ENCODE measurements at places on chromosomes 2 and 18. TPM values are rescaled to one million over a fixed set of nuclear protein-coding genes. Genes with fewer than 3 reads are reported as not detected.

DNA sequence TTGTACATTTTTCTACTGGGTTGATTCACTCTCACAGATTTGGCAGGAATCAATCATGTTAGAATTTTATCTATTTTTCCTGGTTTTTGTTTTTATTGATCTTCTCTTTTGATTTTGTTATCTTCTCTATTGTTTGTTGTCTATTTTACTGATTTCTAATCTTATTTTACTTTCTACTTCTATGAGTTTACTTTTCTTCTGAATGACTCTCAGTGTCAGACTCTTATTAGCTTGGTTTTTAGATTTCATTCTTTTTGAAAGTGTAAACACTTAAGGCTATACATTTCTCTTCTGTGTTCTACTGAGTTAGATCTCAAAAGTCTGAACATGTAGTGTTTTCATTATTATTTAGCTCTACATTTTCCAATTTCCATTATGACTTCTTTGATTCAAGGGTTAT lies 47.1 kb downstream of the THOC1 start:
- no peak for DNase-seq

- no peak for DNase-seq
These were observed 234.7 kb downstream of the ATAD2B start for GRCh38 chr2:23692263-23692662.

- no peak for DNase-seq
These were observed 93.5 kb downstream of the TFCP2L1 start for GRCh38 chr2:121191191-121192170.

GRCh38 chr18:27964811-27965210 lies 212.1 kb downstream of the CDH2 start:
- no peak for DNase-seq

The COL3A1 gene
- total RNA-seq = not detected

GRCh38 chr2:47088371-47089082 lies 66.6 kb downstream of the STPG4 start:
- no peak for DNase-seq

DNA sequence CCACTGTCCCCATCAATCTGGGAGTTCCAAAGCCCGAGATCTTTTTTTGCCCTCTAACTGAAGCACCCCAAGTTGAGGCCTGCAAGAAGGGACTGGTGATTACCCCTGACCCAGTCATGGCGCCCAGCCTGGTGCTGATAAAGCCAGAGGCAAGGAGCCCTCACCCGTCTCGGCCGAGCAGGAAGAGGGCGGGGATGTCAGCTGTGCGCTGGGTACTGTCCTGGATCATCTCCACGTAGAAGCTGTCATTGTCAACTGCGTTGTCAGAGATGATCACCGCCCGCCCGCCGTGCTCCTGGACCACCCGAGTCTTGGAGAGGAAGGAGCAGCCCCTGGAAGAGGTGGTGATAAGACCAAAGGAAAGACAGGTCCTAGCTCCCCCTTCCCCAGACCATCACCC lies 4.4 kb downstream of the PRADC1 start:
- DNase-seq = no peak

The SCN7A gene
- not detected for total RNA-seq

- no peak for DNase-seq
These were observed 85.4 kb downstream of the HNRNPLL start for GRCh38 chr2:38517284-38517683.

DNA sequence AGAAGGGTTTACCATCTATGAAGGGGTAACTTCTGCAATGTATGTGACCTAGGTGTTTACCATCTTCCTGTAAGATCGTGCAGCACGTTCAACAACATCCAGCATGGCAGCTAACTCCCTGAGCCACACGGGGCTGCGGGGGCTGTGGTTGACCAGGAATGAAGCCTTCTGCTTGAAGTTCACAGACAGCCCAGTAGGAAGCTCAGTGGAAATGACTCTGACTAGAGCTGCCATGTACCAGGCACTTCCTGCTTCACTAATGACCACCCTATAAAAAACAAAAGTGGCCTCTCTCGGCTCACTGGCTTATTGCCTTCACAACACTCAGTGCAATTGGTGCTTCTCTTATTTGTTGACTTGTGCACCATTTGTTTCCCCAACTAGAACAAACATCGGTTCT lies 99.7 kb upstream of the SMAD7 start:
- no peak for DNase-seq

All from Karpas-422 (cell line).